CD4-positive, alpha-beta memory T cell (primary cell): ENCODE measurements at places on chromosomes 16 and 17. TPM values are rescaled to one million over a fixed set of nuclear protein-coding genes. Genes with fewer than 3 reads are reported as not detected.

The ZNF263 gene
- 45.1 TPM for total RNA-seq

The AOC3 gene
- total RNA-seq = 1.2 TPM

The MPP3 gene
- total RNA-seq = 0.32 TPM

GRCh38 chr16:87231911-87232310, 85.3 kb downstream of the C16orf95 start:
- DNase-seq = no peak

The AURKB gene
- 0.67 TPM for total RNA-seq

The TMEM235 gene
- total RNA-seq = not detected

The CDK5R1 gene
- 20.6 TPM for total RNA-seq

DNA sequence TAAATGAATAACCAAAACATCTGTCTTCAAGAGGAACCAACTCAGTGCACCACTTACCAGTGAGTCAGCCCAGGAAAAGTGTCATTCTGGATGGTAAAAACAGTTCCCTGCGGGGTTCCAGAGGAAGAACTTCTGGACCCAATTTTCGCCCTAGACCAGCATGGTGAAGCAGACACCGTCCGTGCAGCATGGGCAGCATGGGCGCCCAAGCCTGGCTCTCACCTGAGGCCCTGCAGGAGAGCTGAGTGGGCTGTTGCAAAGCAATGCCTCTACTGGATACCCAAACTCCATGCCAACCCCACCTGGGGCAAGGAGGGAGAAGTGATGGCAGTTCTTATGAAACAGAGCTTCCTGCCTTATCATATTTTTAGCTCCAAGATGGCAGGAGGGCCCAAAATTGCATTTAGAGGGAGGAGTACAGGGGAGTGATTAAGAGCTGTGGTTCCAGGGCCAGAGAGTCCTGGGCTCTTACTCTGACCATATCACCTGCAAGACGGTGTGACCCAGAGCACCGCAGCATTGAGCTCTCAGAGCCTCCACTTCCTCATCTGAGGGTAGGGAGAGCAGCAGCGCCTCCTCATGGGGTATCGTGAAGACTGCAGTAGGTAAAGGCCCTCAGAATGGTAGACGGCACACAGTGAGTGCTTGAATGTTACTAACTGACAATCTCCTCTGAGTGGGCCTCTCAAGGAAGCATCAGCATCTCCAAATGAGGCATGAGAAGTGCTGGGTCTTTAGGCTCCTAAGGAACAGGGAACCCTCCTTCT, 16.6 kb upstream of the INPP5K start:
- DNase-seq = peak; percentile 37

DNA sequence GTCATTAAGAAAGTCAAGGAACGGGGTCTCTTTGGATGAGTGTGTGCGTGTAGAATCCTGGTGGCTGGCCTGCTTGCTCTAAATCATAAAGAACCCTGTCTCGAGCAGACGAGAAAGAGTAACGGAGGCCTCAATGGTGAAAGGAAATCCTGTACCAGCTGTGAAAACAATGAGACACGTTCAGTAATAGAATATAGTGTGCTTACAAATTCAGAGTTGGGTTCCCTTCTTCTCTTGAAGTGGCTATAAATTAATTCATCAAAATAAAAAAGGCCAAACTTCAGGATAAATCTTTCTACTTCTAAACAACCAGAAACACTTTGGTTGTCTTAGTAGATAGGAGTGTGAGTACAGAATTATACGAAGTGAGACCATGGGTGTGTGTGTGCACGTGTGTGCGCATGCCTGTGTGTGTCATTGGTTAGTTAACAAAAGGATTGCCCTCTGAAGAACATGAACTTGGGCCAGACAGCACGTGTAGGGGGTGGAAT, 48.5 kb downstream of the WWOX start:
- DNase-seq = no peak

DNA sequence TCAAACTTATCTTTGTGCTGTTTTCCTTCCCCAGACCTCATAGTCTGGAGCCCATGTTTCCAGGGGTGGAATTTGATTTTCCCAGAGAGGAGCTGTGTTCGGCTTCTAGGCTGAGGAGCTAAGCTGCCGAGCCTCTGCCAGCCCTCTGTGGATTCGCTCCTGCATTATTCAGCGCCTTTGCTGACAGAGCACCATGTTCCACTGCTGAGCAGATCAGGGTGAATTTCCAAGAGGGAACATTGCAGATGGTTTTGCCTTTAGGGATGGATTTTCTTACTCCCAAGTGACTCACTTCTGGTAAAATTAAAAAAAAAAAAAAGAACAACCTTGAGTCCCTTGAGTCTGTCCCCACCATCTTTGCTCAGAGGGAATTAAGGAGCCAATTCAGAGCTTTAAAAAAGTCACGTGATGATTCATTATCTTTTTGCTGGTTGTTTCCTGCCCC, 229.5 kb downstream of the PRKCA start:
- no peak for DNase-seq

The SULT1A3 gene
- total RNA-seq = 42.5 TPM

The HNF1B gene
- not detected for total RNA-seq

The SOCS1 gene
- 16.7 TPM for total RNA-seq
